ENCODE measurements at places on chromosomes 5 and 9.

DNA sequence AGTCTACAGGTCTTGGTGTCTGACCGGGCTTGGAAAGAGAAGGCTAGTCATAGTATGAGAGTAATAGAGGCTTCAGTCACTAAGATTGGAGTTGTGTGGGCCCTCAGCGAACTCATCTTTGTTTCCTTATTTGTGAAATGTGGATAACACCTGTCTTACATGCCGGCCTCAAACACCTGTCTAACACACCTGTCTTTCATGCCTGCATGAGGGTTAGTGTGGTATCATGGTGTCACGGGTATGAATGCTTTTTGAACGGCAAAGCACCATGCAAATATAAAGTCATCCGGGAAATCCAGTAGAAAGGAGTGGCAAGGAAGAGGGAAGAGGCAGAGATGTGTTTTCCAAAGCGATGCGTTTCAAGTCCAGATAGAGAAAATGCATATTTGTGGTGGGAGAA lies 25.5 kb downstream of the GRAMD2B start:
- DNase-seq = no peak

GRCh38 chr9:127121628-127122175 lies 733 bp downstream of the ANGPTL2 start:
- DNase-seq = no peak

GRCh38 chr9:137195525-137196220 lies 4.9 kb downstream of the TPRN start:
- DNase-seq = no peak

DNA sequence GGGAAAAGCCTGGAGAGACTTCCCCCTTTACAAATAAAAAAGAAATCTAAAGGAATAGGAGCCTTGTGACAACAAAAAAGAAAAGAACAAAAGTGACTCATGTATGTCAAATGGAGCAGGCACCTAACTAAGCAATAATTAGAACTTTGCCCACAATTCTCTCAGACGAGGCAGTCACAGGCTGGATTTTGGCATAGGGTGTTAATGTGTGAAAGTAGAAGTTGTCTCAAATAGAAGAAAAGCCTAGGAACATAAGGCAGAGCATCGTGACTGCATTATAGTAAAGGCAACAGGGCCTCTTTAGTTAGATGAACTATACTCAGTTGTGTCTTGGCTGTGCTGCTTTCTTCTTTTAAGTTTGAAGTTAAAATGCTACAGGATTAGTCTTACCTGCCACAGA lies 219.9 kb upstream of the TMEM161B start:
- DNase-seq = no peak

- no peak for DNase-seq
Observed at GRCh38 chr9:113289091-113289490, 13.6 kb downstream of the PRPF4 start.

- DNase-seq = no peak
Observed at GRCh38 chr5:133885566-133885965, 82.9 kb downstream of the C5orf15 start.

DNA sequence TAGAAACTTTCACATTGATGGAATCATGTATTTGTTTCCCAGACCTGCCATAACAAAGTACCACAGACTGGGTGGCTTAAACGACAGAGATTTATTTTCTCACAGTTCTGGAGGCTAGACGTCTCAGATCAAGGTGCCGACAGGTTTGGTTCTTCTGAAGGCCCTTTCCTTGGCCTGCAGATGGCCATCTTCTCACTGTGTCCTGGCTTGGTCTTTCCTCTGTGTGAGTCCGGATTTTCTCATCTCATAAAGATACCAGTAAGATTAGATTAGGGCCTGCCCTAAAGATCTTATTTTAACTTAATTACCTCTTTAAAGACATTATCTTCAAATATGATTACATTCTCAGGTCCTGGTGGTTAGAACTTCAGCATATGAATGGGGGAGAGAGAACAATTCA lies 5.8 kb downstream of the USP20 start:
- DNase-seq = no peak

- no peak for DNase-seq
Observed at GRCh38 chr5:97098922-97099321, 43.5 kb downstream of the LIX1 start.

- DNase-seq = no peak
Observed at GRCh38 chr5:3336666-3337065, 259.0 kb upstream of the IRX1 start.

GRCh38 chr5:39302472-39302871 lies 61.8 kb downstream of the C9 start:
- DNase-seq = no peak

- no peak for DNase-seq
Observed at GRCh38 chr9:92019658-92020057, 69.6 kb upstream of the ROR2 start.

DNA sequence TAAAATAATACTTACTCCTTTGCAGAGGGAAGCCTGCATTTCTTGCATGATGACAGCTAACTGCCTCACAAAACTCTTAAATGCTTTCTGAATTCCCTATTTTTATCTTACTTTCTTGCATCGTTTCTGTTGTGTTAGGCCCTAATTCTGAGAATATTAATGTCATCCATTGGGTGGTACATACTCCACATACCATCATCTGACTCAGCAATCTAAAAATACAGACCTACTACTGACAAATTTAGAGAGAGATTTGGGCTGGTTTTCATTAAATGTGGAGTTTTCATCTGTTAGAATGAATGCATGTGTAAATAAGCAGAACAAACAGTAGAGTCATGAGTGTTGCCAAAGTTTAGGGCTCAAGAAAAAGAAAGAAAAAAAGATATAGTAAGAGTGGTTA lies 26.5 kb upstream of the KCNN2 start:
- no peak for DNase-seq

GRCh38 chr9:32376285-32376684 lies 8.2 kb upstream of the ACO1 start:
- DNase-seq = no peak

- no peak for DNase-seq
Observed at GRCh38 chr5:167773668-167774301, 517.7 kb upstream of the WWC1 start.

DNA sequence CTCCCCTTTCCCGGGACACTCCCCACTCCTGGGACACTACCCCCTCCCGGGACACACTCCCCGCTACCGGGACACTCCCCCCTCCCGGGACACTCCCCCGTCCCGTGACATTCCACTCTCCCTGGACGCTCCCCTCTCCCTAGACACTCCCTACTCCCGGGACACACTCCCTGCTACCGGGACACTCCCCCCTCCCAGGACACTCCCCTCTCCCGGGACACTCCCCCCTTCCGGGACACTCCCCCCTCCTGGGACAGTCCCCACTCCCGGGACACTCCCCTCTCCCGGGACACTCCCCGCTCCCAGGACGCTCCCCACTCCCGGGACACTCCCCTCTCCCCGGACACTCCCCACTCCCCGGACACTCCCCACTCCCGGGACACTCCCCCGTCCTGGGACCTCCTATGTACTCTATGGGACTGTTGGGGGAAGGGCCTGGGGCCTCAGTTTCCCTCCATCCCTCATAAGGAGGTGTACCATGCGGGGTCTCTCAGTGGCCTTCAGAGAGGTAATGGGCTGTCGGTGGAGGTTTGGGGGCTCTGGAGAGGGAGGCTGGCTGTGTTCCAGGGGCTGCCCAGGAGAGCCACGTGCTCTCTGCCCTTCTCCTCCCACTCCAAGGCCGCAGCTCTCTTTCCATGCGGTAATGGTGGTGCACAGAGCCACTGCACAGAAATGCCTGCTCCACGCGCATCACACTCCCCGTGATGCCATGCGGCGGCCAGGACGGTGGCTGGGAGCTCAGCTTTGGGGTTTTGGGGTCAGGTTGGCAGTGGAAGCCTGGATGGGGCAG lies 96.2 kb downstream of the RXRA start:
- DNase-seq = no peak

- DNase-seq = no peak
Observed at GRCh38 chr5:24353611-24354010, 291.2 kb downstream of the CDH10 start.

DNA sequence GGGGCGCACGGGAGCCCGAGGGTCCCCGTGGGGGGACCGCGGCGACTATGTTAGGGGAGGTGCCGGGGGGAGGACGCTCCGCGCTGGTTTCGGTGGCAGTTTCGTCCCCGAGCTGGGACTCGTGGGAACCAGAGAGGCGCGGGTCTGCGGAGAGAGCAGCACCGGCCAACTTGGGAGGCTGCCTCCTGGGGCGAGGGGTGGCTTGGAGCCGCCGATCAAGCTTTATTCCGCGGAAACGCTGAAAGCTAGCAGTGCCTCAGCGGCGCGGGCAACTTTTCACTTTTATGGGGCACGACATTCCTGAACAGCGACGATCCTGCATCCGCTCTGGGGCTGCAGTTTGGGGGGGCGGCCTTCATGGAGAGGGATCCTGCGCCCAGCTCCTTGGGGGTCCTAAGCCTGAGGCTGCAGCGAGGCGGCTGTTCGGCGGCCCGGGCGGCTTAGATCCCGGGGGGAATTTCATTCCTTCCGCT lies 369 bp downstream of the OCLN start:
- DNase-seq = no peak

DNA sequence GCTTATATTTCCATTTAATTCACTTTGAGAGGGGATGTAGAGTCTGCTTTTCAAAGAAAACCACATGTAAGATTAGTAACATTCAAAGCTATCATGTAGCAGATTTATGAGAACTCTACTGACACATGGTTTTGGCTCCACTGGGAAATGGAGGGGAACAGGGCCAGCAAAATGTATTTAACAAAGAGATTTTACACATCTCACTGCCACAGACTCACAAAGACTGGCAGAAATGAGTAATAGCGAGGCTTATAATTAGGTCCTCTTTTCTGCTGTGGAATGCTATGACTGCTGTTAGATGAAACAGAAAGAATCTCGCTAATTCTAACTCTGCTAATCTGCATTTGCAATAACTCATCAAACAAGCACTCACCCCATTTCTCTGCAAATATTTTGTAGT lies 4.5 kb downstream of the DAP start:
- DNase-seq = no peak

GRCh38 chr9:98019098-98019497 lies 36.0 kb downstream of the ANP32B start:
- DNase-seq = no peak

GRCh38 chr5:150465927-150466326 lies 16.4 kb upstream of the RPS14 start:
- DNase-seq = no peak

GRCh38 chr5:65830856-65831255 lies 95.5 kb upstream of the ERBIN start:
- DNase-seq = no peak

DNA sequence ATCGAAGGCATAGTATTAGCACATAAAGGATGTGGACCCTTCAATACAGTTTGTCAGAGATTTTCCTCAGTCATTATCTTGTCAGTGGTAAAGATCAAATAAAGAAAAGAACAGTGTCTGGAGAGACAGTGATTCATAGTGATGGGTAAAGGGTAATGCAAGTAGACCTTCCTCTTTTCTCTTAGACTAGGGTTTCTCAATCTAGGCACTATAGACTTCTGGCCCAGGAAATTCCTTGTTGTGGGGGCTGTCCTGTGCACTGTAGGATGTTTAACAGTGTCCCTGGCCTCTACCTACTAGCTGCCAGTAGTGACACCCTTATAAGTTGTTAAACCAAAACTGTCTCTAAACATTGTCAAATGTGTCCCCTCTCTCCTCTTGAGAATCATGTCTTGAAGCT lies 6.9 kb downstream of the CAMK4 start:
- no peak for DNase-seq

DNA sequence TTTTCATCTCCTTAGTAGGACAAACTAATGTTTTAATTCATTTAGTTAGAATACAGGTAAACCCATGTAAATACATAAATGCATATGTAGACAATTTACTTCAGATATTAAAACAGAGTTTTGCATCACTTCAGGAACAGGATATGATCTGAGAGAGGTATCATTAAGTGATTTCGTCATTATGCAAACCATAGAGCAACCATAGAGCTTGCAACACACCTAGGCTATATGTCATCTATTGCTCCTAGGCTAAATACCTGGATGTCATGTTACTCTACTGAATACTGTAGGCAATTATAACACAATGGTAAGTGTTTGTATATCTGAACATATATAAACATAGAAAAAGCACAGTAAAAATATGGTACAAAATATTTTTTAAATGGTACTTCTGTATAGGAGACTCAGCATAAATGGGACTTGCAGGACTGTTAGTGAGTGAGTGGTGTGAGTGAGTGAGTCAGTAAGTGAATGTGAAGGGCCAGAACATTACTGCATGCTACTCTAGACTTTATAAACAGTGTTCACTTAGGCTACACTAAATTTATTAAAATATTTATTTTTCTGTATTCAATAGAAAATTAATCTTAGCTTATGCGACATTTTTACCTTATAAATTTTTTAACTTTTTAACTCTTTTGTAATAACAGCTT lies 1377.5 kb upstream of the CDH9 start:
- DNase-seq = no peak

DNA sequence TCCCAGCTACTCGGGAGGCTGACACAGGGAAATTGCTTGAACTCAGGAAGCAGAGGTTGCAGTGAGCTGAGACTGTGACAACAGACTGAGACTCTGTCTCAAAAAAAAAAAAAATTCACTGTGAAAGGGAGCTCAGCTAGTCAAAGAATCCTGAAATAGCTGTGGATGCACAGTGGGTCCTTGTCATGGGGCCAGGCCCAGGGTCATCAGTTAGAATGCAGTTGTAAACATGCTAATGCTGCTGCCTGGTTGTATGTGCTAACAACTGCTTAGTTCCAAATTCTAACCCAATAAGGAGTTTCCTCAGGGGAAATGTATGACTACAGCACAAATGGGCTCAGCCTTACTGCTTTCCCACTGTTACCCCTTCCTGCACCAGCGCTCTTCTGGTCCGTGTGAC lies 84.0 kb downstream of the PALM2AKAP2 start:
- DNase-seq = no peak

DNA sequence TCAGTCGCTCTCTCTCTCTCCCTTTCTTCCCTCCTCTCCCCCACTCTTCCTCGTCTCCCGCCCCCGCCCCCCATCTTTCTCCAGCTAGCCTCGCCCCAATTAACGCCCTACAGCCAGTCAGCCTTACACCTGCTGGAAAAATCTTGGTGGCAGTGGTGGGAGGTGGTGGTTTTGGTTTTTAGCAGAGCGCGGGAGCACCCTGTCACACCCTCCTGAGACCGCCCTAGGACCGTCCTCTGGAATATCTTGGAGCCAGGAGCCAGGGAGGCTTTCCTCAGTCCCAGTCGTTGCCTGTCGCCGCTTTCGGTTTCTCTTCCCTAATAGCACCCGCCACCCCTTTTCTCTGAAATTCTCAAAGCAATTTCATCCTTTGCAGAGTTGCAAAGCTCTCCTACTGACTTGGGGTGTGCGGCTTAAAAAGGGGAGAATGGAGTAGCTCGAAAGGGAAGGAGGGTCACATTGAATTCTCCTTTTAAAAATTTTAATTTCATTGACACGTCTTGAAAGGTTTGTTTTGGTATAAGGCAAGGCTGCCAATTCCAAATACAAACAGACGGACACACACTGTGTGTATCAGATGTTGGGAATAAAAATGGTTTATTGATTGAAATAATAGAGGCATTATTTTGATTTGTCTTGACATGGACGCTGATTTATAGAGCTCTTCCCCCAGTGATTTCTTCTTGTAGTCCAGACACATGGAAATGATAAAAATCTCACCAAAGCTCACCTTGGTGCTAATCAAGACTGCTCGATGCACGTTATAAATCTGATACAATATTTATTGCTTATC lies 301.3 kb downstream of the PARP8 start:
- no peak for DNase-seq

Data from tibial nerve (tissue), 4 donors.